ENCODE measurements at places on chromosomes 6 and 20.

DNA sequence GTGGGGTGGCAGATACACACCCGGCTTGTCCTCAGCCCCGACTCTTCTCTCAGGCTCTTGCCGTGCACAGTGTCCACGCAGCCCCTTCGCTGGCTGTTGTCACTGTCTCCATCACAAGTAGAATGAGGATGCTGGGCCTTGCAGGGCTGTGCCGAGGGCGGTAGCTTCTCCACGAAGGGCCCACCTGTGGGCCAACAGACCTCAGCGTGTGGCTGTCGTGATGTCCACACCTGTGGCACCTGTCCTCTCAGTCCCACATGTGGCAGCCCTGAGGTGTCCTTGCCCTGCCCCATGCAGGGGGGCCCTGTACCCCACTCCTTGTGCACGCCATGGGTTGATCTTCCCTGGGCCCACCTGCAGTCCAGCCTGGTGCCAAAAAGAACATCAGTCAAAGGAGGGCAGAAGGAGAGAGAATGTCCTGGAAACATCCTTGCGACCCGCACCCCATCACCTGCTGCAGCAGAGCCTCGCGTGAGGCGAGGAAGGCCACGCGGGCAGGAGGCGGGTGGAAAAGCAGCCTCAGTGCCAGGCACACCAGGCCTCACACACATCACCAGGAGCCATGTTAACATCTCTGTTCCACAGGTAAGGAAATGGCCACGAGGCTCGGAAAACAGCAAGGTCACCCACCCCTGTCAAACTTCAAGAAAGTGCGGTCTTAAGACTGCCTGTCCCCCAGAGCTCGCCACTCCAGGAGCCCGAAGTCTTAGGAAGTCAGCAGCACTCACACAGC lies 22.3 kb upstream of the AFDN start:
- no peak overlapping the region for H3K4me3 ChIP-seq
- no peaks in the 10 kb centered on the region for H3K36me3 ChIP-seq
- no peaks in the 10 kb centered on the region for H3K27me3 ChIP-seq
- DNase-seq: no peak
- no peaks in the 10 kb centered on the region for H3K4me1 ChIP-seq

- H3K4me1 ChIP-seq: no peaks in the 10 kb centered on the region
- no peaks in the 10 kb centered on the region for H3K27me3 ChIP-seq
- no peak overlapping the region for H3K4me3 ChIP-seq
- no peaks in the 10 kb centered on the region for H3K36me3 ChIP-seq
Observed at GRCh38 chr6:164694386-164694785, 615.0 kb downstream of the C6orf118 start.

DNA sequence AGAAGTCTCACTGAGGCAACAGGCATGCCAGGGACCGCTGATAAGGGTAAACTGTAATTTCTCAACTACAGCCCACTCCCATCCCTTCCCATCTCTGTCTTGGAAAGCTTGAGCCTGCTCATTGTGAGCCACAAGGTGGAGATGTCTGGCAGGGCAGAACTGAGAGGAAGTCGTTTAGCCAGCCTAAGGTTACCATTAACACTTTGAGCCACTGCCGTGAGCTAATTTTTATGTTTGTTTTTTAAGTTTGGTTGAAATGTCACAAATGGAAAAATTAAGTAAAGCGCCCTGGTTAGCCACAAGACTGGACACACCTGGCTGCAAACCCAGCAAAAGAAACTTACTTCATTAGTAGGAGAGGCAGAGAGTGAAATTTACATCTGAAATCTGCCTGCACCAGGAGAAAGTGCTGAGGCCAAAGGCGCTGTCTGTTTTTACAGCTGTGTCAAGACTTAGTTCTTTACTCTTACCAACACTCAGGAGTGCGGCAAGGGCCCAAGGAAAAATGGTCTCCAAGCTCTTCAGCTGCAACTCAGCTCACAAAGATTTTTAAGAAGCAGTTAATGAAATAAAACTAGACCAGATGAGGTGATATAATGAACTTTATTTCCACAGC lies 50.0 kb upstream of the FAM83C start:
- no peak overlapping the region for H3K4me3 ChIP-seq
- peaks cover 26% of the 10 kb centered on the region for H3K36me3 ChIP-seq
- H3K27ac ChIP-seq: no peak overlapping the region
- no peak for DNase-seq
- no peaks in the 10 kb centered on the region for H3K27me3 ChIP-seq

- DNase-seq: no peak
- H3K4me1 ChIP-seq: peaks cover 33% of the 10 kb centered on the region
- H3K36me3 ChIP-seq: no peaks in the 10 kb centered on the region
Observed at GRCh38 chr6:35484921-35485392, 11.9 kb downstream of the TEAD3 start.

- H3K4me3 ChIP-seq: no peak overlapping the region
- H3K4me1 ChIP-seq: peaks cover 33% of the 10 kb centered on the region
- no peak overlapping the region for H3K27ac ChIP-seq
- peaks cover 12% of the 10 kb centered on the region for H3K36me3 ChIP-seq
Observed at GRCh38 chr6:127276331-127276730, 9.7 kb downstream of the RNF146 start.

GRCh38 chr6:170090561-170090960 lies 200.3 kb downstream of the DLL1 start:
- no peak overlapping the region for H3K27ac ChIP-seq
- H3K4me3 ChIP-seq: no peak overlapping the region
- H3K36me3 ChIP-seq: no peaks in the 10 kb centered on the region
- peaks cover 8% of the 10 kb centered on the region for H3K4me1 ChIP-seq
- DNase-seq: no peak

DNA sequence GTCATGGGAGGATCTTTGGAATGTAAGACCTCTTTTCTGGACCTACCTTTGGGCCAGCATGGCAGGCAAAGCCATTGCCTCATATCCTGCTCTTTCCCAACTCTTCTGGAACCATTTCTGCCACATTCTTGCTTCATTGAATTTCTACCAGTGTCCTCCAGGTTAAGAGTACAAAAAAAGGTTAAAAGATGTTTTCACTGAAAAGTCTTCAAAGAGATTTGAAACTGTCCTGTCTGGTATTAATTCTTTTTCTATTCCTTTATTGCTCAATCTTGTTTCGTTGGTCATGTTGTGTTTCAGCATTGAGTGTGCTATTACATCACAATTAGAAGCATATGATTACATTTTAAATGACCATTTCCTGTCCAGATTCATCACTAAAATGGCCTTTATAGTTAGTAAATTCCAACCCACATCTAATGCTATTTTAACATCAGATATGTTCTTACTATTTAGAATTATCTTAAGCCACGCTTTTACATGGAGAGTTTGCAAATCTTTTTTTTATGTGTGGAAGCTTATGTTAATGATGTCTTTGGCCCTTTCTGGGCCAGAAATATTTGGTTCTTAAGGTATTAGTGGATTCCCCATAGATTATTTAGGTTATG lies 450.9 kb downstream of the GJA1 start:
- H3K27ac ChIP-seq: no peak overlapping the region
- H3K4me3 ChIP-seq: no peak overlapping the region
- DNase-seq: no peak

GRCh38 chr6:3912361-3913076 lies 63.3 kb downstream of the FAM50B start:
- no peaks in the 10 kb centered on the region for H3K36me3 ChIP-seq
- H3K27me3 ChIP-seq: no peaks in the 10 kb centered on the region
- no peak overlapping the region for H3K4me3 ChIP-seq

DNA sequence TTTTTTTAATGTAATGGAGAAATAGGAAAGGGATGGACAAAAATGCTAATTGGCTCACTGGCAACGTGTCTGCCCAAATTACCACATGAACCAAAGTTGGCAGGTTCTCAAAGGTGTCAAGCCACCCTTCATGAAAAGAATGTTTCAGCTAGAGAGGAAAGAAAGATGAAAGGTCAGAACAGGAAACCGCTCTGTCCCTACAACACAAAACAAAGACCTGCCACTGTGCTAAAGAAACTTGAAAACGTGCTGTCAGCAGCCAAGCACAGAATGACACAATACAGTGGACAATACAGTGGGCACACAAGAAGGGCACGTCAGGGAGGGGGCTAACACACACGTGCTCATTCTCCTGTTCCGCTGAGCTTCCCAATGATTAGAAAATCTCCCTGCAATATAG lies 4.9 kb downstream of the PREP start:
- H3K4me1 ChIP-seq: peaks cover 24% of the 10 kb centered on the region
- peaks cover 23% of the 10 kb centered on the region for H3K36me3 ChIP-seq
- DNase-seq: no peak
- H3K4me3 ChIP-seq: no peak overlapping the region
- no peaks in the 10 kb centered on the region for H3K27me3 ChIP-seq
- H3K27ac ChIP-seq: no peak overlapping the region

- no peak for DNase-seq
- H3K36me3 ChIP-seq: no peaks in the 10 kb centered on the region
- H3K4me3 ChIP-seq: no peak overlapping the region
- no peaks in the 10 kb centered on the region for H3K4me1 ChIP-seq
Observed at GRCh38 chr6:71533939-71534379, 245.3 kb downstream of the OGFRL1 start.

DNA sequence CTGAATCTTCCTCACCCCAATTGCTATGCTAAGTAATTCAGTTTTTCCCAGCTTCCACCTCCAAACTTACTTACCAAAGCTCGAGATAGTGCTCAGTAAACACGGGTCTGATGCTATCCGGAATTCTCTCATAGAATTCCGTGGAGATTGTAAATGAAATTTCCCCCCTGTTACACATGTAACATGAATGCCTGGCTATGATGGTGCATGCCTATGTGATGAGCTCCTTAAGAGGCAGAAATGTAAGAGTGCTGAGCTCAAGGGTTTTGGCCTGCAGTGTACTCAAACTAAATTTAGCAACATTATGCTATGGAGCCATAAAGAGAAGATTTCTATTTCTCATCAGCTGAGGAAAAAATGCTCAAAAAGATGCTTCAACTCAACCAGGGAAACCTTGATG lies 133.4 kb upstream of the FUT9 start:
- no peaks in the 10 kb centered on the region for H3K27me3 ChIP-seq
- H3K27ac ChIP-seq: no peak overlapping the region
- no peak for DNase-seq

DNA sequence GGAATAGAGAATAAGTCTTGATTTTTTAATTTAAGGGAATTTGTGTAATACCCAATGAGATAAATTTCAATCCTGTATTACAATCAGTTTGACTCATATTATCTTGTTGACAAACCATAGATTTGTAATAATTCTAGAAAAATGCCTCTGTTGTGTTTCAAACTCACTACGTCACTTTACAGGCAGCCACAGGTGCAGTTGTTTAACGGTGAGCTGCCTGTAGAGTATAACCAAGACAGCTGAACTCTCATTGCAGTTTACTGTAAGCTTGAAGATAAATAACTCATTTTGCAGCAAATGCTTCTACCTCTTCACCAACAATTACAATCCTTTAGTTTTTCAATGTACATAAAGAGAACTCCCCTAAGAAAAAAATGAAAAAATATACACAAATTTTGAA lies 114.3 kb downstream of the PRKN start:
- H3K4me3 ChIP-seq: no peak overlapping the region
- no peak for DNase-seq
- H3K27ac ChIP-seq: no peak overlapping the region
- no peaks in the 10 kb centered on the region for H3K36me3 ChIP-seq

- no peaks in the 10 kb centered on the region for H3K36me3 ChIP-seq
- H3K27ac ChIP-seq: no peak overlapping the region
- H3K4me1 ChIP-seq: no peaks in the 10 kb centered on the region
- H3K27me3 ChIP-seq: no peaks in the 10 kb centered on the region
Observed at GRCh38 chr6:2623295-2623694, 127.4 kb downstream of the MYLK4 start.

DNA sequence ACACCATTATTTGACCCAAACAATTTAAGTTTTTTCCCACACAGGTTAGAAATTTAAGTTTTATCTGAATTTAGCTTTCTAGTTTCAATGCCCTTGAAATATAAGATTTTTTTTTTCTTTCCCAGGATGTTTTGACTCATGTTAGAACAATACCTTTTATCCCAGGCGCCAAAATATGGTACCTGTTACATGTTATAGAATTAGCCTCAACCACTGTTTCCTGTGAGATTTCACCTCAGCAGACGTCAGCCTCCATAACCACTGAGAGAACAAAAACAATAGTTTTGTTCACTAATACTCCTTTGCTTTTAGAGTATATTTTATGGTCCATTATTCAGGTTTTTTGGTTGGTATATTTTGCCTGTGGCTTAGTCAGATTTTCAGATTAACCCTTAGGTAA lies 302.9 kb downstream of the CDKAL1 start:
- no peak overlapping the region for H3K27ac ChIP-seq
- H3K27me3 ChIP-seq: no peaks in the 10 kb centered on the region
- DNase-seq: no peak

DNA sequence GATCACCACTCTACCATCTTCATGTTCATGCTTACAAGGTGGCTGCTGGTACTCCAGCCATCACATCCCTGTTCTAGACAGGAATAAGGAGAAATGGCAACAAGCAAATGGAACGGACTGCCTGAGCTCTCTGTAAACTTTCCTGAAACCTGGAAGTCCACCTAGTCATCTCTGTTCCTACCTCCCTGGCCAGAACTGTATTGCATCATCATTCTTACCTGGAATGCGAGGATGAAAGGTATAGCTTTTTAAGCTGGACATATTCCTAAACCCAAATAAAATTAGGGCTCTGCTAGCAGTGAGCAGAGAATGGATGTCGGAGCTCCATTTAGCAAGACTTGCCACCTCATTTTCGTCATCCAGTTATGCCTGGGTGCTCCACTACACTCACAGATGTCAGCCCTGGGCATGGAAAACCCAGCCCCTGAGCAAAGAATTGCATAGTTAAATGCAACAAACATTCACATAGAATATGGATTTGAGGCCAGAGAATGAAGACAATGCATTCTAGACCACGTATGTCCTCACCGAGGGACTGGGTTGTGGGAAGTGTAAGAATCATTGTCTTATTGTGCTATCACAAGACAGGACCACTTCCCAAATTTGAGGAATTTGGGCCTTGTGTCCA lies 214.3 kb upstream of the CDYL start:
- no peaks in the 10 kb centered on the region for H3K27me3 ChIP-seq
- no peaks in the 10 kb centered on the region for H3K4me1 ChIP-seq
- H3K27ac ChIP-seq: no peak overlapping the region
- no peaks in the 10 kb centered on the region for H3K36me3 ChIP-seq

DNA sequence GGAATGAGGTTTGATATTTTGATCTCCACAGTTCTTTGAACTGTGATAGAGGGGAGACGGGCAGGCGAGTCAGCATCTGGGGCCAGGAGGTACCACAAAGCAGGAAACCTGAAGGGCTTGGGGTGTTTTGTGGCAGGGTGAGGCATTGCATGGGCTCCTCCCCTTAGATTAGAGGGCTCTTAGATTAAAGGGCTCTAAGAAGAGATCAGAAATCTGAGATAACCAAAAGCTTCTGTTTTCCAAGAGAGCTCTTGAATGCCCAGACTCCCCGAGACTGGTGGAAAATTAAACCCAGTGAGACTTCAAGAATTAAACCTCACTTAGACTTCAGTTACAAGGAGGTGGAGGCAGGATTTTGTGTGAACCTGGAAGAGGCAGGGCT lies 2.4 kb upstream of the GPX5 start:
- H3K4me3 ChIP-seq: no peak overlapping the region
- no peak for DNase-seq
- H3K4me1 ChIP-seq: no peaks in the 10 kb centered on the region
- H3K36me3 ChIP-seq: no peaks in the 10 kb centered on the region
- H3K27ac ChIP-seq: no peak overlapping the region

- DNase-seq: peak; percentile 67
- no peaks in the 10 kb centered on the region for H3K4me1 ChIP-seq
- no peak overlapping the region for H3K27ac ChIP-seq
- peaks cover 9% of the 10 kb centered on the region for H3K27me3 ChIP-seq
Observed at GRCh38 chr20:7285918-7286556, 518.6 kb downstream of the BMP2 start.

GRCh38 chr6:44428682-44429081 lies 41.2 kb downstream of the CDC5L start:
- no peaks in the 10 kb centered on the region for H3K27me3 ChIP-seq
- no peak for DNase-seq
- peaks cover 70% of the 10 kb centered on the region for H3K36me3 ChIP-seq

GRCh38 chr6:157650801-157651200 lies 172.2 kb upstream of the SNX9 start:
- H3K36me3 ChIP-seq: no peaks in the 10 kb centered on the region
- no peaks in the 10 kb centered on the region for H3K4me1 ChIP-seq
- DNase-seq: peak; percentile 39
- H3K27me3 ChIP-seq: no peaks in the 10 kb centered on the region
- H3K27ac ChIP-seq: no peak overlapping the region

All from upper lobe of right lung (tissue), 1 donor.